Aorta (tissue), 5 donors: ENCODE measurements at places on chromosomes 13 and 19.

GRCh38 chr13:99055281-99055680 lies 77.4 kb upstream of the DOCK9 start:
- no peak for DNase-seq

DNA sequence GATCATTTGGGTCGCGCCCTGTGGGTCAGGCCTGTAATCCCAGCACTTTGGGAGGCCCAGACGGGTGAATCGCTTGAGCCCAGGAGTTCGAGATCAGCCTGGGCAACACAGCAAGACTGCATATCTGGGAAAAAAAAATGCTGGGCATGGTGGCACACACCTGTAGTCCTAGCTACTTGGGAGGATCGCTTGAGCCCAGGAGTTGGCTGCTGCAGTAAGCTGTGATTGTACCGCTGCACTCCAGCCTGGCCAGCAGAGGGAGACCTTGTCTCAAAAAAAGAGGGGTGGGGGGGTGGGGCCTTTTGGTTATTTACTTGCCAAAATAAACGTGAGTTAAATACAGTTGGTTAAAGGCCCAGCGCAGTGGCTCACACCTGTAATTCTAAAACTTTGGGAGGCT lies 9.8 kb upstream of the ZNF544 start:
- DNase-seq: no peak

DNA sequence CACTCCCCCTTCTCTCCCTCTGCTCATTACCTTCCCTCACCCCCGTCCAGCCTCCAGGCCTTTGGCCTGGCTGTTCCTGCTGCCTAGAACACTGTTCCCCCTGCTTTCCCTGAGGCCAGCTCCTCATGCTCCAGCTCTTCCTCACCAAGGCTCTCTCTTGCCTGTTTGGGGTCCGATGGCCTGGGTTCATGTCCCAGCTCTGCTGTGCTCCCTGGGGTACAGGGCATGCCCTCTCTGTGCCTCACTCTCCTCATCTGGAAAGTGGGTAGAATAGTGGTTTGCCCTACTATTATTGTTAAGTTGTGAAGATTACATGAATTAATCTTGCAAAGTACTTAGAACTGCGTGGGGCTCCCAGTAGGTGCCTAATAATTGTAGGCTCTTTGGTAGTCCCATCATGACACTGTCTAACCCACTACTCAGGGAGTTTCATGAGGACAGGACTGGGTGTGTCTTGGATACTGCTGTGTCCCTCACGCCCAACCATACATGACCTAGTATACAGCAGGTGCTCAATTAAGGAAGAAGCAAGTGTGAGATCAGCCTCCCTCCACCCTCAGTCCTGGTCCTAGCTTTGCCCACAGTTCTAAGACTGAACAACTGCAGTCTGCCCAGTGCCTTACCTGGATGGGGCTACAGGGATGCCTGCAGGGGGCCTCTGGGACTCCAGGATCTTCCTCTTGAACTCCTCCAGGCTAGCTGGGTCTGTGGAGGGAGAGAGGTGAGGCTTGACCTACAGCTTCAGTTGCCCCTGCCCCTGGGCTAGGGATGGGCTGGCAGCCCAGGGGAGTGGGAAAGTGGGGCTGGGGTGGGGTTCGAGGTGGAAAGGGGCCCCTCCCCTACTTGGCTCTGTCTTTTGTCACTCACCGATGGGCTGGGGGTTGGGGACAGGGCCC lies 17.0 kb downstream of the PLVAP start:
- no peak for DNase-seq

GRCh38 chr13:109494925-109495369 lies 291.4 kb downstream of the IRS2 start:
- no peak for DNase-seq

DNA sequence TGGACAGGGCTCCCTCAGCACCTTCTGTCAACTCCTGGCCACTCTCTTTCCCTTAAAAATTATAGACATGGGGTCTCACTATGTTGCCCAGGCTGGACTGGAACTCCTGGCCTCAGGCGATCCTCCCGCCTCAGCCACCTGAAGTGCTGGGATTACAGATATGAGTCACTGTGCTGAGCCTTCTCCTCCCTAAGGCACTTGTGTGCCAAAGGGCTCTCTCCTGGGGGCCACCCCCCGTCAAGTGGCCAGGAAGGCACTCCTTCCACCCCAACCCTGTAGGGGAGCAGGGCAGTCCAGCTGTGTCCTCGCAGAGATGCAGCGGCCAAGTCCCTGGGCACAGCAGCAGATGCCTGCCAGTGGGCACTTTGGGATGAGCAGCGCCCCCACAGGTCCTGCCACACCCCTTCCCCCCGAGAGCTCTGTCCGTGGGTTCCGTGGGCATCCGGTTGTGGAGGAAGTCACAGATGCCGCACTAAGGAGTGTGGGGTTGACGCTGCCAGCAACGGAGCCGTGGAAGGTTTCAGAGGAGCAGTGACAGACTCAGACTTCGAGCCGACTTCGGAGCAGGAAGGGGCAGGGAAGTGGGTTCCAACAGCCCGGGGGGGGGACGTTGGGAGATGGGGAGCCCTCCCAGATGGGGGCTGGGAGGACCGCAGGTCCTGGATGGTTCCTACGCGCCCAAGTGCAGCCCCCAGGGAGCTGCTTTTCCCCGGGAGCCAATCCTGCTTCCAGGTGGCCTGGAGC lies 3.3 kb upstream of the UQCR11 start:
- DNase-seq: no peak
